ENCODE measurements at places on chromosomes 6 and 20.

DNA sequence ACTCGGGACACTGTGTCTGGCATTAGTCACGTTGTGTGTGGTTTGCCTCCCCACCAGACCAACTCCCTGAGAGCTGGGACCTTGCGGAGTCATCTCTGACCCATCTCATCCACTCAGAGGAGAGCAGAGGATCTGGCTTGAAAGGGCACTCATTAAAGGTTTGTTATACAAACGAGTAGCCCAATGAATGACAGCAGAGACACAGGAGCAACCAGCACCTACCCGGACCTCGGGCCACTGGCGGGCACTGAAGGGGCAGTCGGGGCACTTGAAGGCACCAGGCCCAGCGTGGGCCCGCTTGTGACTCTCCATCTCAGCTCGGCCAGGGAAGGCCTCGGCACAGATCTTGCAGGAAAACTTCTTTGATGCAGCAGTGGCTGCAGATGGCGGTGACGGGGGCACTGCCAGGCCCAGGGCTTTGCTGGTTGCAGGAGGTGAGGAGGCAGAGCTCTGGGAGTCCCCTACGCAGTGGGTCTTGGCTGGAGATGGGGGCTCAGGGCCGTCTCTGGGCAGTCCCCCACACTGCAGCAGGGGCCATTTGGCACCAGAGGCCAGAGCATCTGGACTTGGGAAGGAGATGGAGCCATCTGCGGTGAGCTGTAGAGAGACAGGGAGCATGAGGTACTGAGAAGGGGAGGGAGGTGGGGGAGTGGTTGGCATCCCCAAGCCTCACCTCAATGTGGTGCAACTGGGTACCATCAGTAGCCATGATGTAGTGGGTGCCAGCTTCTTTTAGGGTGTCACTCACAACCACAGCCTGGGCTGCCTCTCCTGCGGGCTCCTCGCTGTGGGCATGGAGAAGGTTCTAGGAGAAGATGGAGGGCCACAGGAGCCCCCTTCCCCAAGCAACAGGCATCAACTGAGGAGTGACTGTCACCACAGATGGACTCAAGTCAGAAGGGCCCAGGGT lies 17.7 kb downstream of the PCIF1 start:
- no peak for DNase-seq

- DNase-seq = no peak
Measured at GRCh38 chr6:149891259-149891658, 6.7 kb downstream of the RAET1E start.

- no peak for DNase-seq
Measured at GRCh38 chr20:3400260-3401155, 7.0 kb downstream of the DNAAF9 start.

GRCh38 chr6:139708337-139709199 lies 334.1 kb upstream of the CITED2 start:
- DNase-seq = no peak

DNA sequence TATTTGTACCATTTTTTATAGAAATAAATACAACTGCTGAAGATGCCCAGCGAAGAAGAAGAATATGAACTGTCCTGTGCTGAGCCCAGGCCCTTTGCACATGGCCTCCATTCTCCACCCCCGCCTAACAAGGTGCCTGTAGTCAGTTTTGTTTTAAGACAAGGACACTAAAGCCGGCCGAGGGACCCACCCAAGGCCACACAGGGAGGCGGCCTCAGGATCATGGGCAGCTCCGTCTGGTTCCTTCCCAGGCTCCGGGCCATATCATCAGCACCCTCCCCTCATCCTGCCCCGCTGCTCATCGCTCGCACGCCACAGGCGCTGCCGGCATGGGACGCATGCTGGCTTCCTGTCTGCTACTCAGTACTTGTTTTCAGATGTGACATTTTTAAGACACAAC lies 21.3 kb downstream of the PSMG4 start:
- DNase-seq = no peak

DNA sequence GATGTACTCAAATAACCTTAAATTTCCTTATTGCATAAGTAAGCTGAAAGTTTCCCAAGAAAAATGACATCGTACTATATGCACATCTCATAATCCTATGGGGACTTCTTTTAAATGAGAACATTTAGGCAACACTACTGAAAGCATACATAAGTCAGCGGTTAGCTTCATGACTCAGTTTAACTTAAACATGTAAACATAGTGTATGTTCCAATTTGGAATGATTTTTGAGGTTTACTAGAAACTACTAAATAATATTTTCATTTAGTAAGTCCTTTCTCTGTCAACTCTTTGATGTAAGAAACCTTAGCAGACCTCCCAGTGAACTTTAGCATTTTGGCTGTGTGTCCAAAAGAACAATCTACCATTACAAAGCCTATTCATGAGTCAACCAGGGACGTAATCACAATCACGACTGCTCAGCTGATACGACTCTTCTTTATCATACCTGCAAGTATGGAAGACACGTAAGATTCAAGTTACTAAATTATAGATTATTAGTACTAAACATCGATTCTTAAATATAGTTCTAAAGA lies 19.3 kb downstream of the HIVEP2 start:
- no peak for DNase-seq

DNA sequence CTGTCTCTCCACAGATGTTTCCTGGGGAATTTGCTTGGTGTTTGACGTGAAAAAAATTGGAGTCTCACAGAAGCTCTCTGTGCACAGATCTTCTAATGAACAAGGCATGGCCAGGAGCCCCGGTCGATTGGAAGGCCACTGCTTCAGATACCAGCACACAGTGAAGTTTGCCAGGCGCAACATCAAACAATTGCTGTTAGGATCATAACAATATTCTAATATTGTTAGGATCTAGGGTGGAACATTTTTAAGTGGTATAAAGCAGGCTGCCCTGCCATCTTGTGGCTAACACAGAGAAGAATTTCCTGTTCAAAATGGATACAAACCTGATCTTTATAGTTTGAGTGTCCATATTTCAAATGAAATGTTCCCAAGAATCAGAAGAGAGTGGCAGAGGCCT lies 64.1 kb downstream of the C6orf118 start:
- no peak for DNase-seq

- no peak for DNase-seq
Measured at GRCh38 chr6:150336299-150336698, 32.5 kb upstream of the IYD start.

- DNase-seq = no peak
Measured at GRCh38 chr6:18101271-18101670, 21.2 kb downstream of the NHLRC1 start.

GRCh38 chr20:38628580-38629470 lies 27.2 kb downstream of the ARHGAP40 start:
- no peak for DNase-seq

- DNase-seq = no peak
Measured at GRCh38 chr20:59752101-59752586, 147.8 kb downstream of the PHACTR3 start.

GRCh38 chr6:168326294-168327261 lies 7.0 kb upstream of the DACT2 start:
- DNase-seq = no peak

All from activated gamma-delta T cell treated with anti-CD3 and anti-CD28 coated beads, Interleukin-2, amount 50 U/mL, for 16 hours (primary cell).